ENCODE measurements at places on chromosomes 4 and X.
A peak's percentile ranks its signal among the peaks of the same experiment; 100 is the strongest.

DNA sequence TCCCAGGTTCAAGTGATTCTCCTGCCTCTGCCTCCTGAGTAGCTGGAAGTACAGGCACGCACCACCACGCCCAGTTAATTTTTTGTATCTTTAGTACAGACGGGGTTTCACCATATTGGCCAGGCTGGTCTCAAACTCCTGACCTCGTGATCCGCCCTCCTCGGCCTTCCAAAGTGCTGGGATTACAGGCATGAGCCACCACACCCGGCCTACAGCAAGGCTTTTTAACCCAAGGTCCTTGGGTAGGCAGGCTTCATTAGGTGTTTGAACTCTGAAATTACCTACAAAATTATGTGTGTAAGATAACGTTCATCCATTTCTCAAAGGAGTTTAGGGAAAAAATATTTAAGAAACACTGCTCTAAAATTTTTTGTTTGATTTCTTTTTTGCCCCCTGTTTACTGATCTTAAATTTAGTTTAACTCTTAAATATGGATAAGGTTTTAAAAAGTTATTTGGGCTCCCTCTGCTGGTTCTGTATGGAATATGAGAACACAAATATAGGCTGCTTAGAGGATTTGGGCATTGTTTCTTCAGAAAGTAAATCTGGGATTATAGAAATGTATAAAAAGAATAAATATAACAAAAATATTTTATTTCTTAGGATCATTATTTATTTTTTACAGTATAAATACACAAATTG is 92.8 kb downstream of the CBR4 start:
- H3K27ac ChIP-seq: no peak overlapping the region
- peaks cover 29% of the 10 kb centered on the region for H3K36me3 ChIP-seq
- no peak overlapping the region for H3K4me3 ChIP-seq
- H3K27me3 ChIP-seq: no peaks in the 10 kb centered on the region

DNA sequence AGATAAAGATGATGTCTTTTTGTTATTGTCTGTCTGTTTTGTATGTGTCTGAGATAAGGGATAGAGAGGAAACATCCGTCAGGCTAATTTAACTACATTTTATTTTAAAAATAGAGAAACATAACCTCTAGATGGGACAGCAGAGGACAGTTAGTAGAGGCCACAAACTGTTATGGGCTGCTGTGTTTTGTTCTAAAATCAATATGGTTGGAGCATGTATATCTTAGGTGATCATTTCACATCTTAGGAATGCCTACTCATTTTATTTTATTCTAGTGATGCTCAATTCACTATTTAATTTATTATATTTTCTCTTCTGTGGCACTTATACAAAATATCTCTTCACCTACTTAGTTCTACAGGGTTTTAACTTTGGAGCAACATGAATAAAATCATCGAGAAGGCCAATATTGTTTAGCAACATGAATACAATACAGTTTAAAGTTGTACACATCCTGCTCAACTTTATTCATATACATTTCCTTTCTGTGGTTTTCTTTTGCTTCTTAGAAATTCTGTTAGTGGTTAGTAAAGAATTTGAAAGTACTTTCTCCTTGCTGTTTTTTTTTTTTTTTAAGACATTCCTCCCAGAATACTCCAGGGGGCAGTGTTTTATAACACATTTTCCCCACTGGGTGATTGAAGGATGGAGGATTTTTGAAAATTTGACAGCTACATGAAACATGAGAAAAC is 392.9 kb downstream of the UNC5C start:
- H3K27ac ChIP-seq: no peak overlapping the region
- H3K4me3 ChIP-seq: no peak overlapping the region
- DNase-seq: peak; percentile 69
- H3K27me3 ChIP-seq: no peaks in the 10 kb centered on the region

- no peak for DNase-seq
- H3K4me3 ChIP-seq: no peak overlapping the region
- no peaks in the 10 kb centered on the region for H3K27me3 ChIP-seq
- H3K27ac ChIP-seq: no peak overlapping the region
- H3K4me1 ChIP-seq: no peaks in the 10 kb centered on the region
- H3K36me3 ChIP-seq: no peaks in the 10 kb centered on the region
These were observed 101.1 kb downstream of the CBLL2 start for GRCh38 chrX:22373766-22374165.

- H3K27ac ChIP-seq: no peak overlapping the region
- no peak for DNase-seq
- H3K4me3 ChIP-seq: no peak overlapping the region
- H3K36me3 ChIP-seq: no peaks in the 10 kb centered on the region
These were observed 216.6 kb downstream of the SHROOM3 start for GRCh38 chr4:76651616-76652015.

DNA sequence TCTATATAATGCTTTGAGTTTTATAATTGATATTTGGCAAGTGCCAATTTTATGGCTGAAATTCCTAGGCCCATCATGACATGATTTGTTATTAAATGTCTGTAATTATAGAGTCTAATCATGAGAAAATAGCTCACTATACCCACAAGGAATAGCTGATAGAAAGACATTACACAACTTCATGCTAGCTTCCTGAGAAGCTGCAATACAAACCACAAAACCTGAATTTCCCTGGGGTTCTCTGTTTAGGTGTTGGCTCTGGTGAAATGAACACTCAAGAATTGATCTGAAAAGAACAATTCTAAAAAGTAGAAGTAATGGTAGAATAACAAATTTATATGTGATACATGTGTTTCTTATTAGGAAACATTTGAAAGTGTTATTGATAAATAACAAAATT is 169.6 kb downstream of the GASK1B start:
- no peaks in the 10 kb centered on the region for H3K36me3 ChIP-seq
- H3K4me3 ChIP-seq: no peak overlapping the region
- no peak overlapping the region for H3K27ac ChIP-seq
- H3K4me1 ChIP-seq: no peaks in the 10 kb centered on the region

- H3K4me1 ChIP-seq: no peaks in the 10 kb centered on the region
- H3K36me3 ChIP-seq: no peaks in the 10 kb centered on the region
- DNase-seq: no peak
- no peak overlapping the region for H3K27ac ChIP-seq
These were observed 10.2 kb downstream of the GAK start for GRCh38 chr4:921830-922331.

DNA sequence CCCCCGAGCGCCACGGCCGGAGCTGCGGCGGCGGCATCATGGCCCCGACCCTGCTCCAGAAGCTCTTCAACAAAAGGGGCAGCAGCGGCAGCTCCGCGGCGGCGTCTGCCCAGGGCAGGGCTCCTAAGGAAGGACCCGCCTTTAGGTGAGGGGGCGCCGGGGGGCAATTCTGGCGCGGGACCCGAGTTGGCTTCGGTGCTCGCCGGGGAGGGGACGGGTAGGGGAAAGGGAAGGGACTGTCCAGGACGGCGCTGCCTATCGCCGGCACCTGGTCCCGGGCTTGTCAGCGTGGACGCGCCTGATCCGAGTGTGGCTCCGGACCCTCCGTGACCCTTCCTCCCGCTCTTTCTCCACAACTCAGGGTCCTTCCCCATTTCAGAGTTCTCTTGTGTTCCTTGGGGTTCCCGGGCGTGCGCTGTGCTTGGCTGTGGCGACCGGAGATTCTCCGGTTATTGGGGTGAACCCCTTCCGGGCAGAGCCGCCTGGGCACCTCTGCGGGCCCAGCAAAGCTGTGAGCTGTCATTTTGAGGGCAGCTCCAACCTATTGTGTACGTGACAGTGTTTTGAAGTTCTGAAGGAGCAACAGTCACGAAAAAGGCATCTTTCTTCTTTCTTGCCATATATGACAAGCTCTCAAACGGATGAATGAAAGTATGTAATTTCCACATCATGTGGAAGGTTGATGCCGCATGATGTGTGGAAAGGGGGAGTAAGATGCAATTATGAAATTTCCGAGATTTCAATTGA is 522 bp downstream of the FNIP2 start:
- peak overlapping the region; percentile 98 for H3K27ac ChIP-seq
- peak; percentile 59 for DNase-seq
- no peaks in the 10 kb centered on the region for H3K27me3 ChIP-seq
- H3K36me3 ChIP-seq: no peaks in the 10 kb centered on the region
- peaks cover 10% of the 10 kb centered on the region for H3K4me1 ChIP-seq

GRCh38 chr4:163587867-163588266 is 93.4 kb downstream of the TMA16 start:
- no peaks in the 10 kb centered on the region for H3K36me3 ChIP-seq
- no peaks in the 10 kb centered on the region for H3K27me3 ChIP-seq
- H3K4me1 ChIP-seq: no peaks in the 10 kb centered on the region

DNA sequence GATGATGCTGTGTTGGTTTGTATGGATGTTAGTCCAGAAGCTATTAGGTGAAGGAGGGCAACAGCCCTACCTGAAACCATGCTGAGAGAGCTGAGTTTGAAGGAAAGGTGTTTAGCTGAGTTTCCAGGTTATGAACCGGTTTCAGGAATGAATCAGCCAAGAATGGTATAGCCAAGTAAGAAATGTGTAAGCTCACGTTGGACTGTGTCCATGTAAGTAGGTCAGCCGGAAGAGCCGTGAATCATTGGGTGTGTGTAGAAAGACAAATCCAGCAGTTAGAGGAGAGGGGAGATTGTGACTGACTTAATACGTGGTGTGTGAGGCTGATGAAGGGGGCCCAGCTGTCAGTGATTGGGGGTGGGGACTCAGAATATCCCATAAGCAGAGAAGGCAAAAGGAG is 77.2 kb upstream of the SPIN4 start:
- H3K27me3 ChIP-seq: no peaks in the 10 kb centered on the region
- no peak overlapping the region for H3K27ac ChIP-seq
- H3K36me3 ChIP-seq: no peaks in the 10 kb centered on the region
- no peak for DNase-seq

DNA sequence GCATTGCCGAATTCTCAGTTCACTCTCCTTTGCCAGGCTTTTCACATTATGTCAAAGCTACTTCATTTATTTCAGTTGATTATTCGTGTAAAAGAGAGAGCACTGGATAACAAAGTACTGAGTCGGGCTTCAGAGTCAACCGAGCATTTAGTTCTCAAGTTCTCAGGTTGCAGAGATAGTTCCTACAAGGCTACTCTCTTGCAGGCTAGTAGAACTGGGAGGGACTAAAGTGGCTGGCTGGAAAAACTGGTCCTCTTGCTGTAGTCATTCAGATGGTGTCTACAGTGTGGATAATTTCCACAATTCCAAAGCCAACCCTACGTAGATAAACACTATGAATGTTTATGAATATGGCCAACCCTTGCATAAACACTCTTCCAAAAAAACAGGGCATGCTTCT is 4.6 kb upstream of the CCNG2 start:
- H3K27ac ChIP-seq: no peak overlapping the region
- peaks cover 14% of the 10 kb centered on the region for H3K4me1 ChIP-seq
- no peaks in the 10 kb centered on the region for H3K27me3 ChIP-seq

GRCh38 chrX:110435196-110435595 is 76.5 kb downstream of the RTL9 start:
- H3K27ac ChIP-seq: no peak overlapping the region
- no peak overlapping the region for H3K4me3 ChIP-seq
- H3K27me3 ChIP-seq: peaks cover 31% of the 10 kb centered on the region
- no peak for DNase-seq
- H3K36me3 ChIP-seq: no peaks in the 10 kb centered on the region
- H3K4me1 ChIP-seq: no peaks in the 10 kb centered on the region
